NCI-H2107 (cell line): ENCODE measurements at places on chromosomes 13 and 19.

GRCh38 chr13:80497978-80498377 is 157.1 kb upstream of the SPRY2 start:
- no peak for DNase-seq

DNA sequence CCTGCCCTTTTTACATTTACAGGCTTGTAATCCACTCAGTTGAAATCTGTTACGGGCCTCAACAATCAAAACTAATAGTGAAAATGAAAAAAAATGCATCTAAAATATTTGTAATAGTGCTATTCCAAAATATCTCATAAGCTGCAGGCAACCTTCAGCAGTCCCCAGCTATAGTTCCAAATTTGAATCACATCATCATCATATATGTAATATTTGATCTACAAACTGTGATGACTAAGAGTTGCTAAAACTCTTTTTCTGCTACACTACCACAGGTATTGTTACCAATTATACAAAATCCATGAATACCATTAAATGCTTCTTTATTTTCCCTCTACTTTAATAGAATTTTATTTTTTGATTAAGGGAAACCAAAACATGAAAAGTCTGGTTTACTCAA is 121.4 kb upstream of the RFC3 start:
- DNase-seq = no peak

DNA sequence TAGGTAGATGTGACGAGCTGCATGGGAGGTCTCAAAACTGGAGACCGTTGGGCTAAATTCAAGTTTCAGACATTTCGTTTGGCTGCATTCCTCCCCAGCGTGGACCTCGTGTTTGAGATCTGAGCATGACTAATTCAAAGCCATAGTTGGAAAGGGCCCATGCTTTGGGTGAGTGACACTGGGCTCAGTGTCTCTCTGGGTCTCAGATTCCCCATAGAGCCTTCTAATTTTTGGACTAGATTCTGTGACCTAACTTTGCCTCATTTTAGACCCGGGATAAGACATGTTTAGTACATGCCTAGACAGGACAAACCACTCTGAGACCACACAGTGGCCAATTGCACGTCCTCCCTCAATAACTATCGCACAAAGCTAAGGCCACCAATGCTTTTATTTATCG is 16.6 kb downstream of the CKM start:
- DNase-seq = no peak

GRCh38 chr13:100394005-100394695 is 194.4 kb downstream of the GGACT start:
- DNase-seq = no peak

DNA sequence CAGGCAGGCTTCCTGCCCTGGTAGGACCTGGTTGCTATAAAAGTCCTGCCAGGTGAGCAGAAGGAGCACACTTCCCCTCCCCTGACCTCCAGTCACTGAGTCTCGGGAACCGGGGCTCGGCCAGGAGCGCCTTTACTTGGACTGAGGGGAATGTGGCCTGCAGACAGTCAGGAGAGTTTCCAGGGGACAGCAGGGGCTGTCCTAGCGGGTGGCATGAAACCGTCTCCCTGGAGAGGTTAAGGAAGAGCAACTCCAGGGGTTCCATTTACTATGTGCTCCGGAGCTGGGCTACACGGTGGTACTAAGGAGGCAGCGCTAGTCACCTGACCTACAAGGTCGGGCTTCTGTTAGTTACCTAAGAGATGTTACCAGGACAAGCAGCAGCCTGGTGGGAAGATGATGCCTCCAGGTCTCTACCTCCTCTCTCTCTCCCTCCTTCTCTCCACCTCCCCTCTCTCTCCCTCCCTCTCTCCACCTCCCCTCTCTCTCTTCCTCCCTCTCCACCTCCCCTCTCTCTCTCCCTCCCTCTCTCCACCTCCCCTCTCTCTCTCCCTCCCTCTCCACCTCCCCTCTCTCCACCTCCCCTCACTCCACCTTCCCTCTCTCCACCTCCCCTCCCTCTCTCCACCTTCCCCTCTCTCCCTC is 4.1 kb upstream of the CNOT3 start:
- no peak for DNase-seq
